ENCODE measurements at places on chromosomes 2 and 18. TPM values are rescaled to one million over a fixed set of nuclear protein-coding genes. Genes with fewer than 3 reads are reported as not detected.

DNA sequence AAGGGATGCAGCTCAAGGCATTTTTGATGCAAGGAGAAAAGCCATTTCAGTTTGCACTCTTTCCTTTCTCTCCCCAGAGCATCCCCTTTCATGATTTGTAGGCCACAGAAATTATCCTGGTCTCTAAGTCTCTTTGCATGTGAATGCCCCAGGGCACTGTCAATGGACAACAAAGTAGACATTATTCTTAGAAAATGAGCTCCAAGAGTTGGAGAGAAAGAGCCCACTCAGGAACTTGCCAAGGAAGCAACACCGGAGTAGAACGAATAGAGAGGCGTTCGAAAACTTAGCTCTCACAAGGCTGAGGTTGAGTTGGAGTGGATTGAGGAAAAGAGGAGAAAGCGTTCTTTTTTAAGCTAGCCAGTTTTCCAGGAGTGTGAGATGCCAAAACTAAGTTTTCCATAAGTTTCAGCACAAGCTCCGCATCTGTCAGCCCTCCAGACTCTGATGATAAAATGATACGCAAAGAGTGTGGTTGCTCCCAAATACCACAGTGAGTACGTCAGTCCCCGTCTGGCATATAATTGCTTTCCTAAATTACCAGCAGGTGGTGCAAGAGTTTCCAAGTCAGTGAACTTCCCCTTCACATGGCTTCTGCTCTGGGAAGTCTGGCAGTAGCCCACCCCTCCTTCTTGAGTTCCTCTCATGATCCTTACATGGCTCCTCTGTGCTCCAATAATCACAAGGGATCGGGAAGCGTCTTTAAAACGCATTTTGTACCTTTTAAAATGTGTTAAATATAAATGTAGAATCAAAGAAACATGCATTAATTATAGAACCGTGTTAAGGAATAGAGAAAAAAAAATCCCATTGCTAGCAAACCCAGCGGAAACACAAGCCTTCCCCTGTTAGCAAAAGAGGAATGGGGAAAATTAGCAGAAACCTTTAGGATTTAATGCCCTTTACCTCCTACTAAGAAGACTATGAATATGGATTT lies 1060.6 kb upstream of the FANCL start:
- ATAC-seq = peak; percentile 73

- ATAC-seq = no peak
Observed at GRCh38 chr2:66525606-66526005, 90.7 kb downstream of the MEIS1 start.

DNA sequence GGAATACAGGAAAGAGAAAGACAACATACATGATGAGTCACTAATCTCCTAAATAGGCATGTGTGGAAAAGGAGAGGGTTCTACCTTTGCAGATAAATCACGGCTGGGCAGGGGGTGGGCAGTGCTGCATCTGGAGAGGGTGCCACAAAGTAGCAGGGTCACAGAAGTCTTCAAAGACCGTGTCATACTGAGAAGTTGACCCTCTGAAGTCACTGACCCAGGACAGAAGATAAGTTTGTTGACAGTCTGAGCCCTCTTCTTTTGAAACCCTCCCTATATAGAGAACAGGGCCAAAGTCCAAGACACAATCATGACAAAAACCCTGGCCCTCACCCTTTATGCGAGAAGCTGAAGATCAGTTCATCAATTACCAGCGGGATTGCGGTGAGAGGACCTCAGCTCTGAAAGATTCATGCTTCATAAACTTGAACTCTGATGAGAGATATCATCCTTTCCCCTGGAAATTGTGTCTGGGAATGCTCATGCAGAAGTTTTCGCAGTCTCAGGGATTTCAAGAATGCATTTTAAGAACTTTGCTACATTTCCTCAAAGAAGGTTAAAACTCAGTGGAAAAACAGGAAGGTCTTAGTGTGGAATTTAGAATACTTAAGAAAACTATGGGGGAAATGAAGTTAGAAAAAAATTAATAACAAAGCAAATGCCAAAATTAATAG lies 129.5 kb downstream of the FAM124B start:
- no peak for ATAC-seq

GRCh38 chr18:28152754-28153153 lies 24.2 kb downstream of the CDH2 start:
- ATAC-seq = no peak

GRCh38 chr2:176199902-176200301 lies 11.4 kb downstream of the HOXD1 start:
- ATAC-seq = no peak

Gene KCNG3
- 0.27 TPM for total RNA-seq

DNA sequence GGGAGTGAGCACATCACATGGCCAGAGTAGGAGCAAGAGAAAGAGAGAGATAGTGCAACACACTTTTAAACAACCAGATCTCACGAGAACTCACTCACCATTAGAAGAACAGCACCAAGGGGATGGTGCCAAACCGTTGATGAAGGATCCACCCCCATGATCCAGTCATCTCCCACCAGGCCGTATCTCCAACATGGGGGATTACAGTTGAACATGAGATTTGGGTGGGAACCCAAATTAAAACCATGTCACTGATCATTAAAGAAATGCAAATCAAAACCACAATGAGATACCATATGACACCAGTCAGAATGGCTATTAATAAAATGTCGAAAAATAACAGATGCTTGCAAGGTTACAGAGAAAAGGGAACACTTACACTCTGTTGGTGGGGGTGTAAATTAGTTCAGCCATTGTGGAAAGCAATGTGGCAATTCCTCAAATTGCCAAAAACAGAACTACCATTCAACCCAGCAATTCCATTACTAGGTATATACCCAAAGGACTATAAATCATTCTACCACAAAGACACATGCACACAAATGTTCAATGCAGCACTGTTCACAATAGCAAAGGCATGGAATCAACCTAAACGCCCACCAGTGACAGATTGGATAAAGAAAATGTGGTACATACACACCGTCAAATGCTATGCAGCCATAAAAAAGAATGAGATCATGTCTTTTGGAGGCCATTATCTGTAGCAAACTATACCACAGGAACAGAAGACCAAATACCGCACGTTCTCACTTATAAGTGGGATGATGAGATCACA lies 137.1 kb downstream of the COL6A3 start:
- no peak for ATAC-seq

Gene GREB1
- total RNA-seq = 8.8 TPM

- ATAC-seq = no peak
Observed at GRCh38 chr2:36277146-36277808, 78.3 kb upstream of the CRIM1 start.

- ATAC-seq = no peak
Observed at GRCh38 chr2:229851870-229852269, 69.9 kb downstream of the TRIP12 start.

DNA sequence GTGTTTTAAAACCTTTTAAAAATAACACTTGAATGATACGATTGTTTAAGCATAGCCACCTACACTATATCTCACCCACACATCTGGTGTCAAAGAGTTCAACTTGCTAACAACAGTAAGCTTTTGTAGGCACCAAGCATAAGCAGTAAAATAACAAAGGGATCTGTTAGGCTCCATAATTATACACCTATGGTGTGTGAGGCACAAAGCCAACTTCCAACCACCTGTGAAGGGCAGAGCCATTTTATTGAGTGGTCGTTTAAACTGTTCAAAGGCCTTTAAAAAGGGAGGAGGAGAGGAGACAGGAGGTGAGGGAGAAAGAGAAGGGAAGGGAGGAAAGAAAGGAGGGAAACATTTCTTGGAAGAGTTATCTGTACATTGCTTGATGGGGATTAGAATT lies 27.9 kb downstream of the NEMP2 start:
- ATAC-seq = no peak

Gene ABCB11
- total RNA-seq = 0.13 TPM

GRCh38 chr2:118766871-118767270 lies 80.6 kb downstream of the EN1 start:
- ATAC-seq = no peak

- no peak for ATAC-seq
Observed at GRCh38 chr18:55250768-55251173, 291.5 kb upstream of the CCDC68 start.

Gene TAF1B
- 9.5 TPM for total RNA-seq

Gene MROH2A
- total RNA-seq = not detected

Gene GMPPA
- 13.9 TPM for total RNA-seq

DNA sequence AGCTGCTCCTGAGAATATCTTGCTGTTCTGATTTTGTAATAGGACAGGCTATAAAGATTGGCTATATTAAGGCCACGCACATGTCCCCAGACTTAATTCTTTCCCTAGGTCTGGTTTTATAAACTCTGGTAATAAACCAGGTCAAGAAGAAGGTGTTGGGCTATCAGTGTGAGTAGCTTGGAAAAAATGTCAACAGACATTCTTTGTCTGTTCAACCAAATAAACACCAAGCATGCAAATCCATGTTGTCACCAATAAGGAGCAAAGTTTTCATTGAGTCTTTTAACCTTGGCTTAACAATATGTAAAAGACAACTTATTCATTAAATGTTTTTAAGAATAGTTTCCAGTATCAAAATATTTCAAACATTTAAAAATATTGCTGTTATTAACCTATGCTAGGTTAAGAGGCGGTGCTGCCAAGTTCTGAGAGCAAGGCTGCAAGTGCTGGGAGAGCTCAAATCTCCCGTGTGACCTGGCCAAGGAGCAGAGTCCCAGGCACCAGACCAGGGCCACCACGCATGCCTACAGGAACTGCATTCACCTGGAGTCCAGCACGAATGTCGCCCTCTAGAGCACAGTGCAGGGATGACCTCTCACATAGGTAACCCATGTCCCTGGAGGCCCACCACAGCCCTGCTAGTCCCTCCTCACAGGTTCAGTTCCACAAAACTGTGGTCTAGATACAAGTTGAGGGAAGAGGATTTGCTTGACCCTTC lies 120.5 kb upstream of the POU3F3 start:
- no peak for ATAC-seq

- no peak for ATAC-seq
Observed at GRCh38 chr2:109057686-109058085, 68.7 kb upstream of the EDAR start.

DNA sequence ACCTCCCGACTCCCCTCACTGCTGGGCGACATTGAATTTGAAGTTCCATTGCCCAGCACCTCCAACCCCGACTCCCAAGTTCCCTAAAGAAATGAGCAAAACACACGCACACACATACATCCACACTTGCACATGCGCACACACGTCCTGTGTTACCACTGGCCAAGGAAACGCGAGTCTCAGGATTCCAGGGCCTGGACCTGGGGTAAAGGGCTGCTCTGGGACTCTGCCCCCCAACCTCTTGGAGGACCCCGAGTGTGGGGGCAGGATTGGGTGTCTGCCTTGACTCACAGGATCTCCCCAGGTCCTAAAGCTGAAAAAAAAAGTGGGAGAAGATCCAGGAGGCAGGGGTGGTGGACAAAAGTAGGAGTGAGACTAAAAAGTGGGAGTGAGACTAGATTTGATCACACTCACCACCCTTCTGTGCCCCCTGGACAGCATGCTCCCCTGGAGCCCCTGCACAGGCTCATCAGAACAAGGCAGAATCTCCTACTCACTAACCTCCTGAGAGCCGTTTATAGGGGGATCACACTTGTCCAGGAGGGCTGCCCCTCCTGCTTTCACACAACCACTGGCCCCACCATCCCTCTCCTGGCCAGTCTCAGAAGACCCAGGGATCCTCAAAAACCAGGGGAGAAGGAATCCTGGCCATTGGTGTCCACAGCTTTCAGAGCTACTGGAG lies 202.2 kb downstream of the TNS1 start:
- ATAC-seq = no peak

GRCh38 chr2:96103187-96103601 lies 13.2 kb downstream of the ADRA2B start:
- no peak for ATAC-seq

GRCh38 chr2:10331702-10332401 lies 29.1 kb downstream of the HPCAL1 start:
- ATAC-seq = peak; percentile 46

- ATAC-seq = no peak
Observed at GRCh38 chr2:158656492-158657229, 138.5 kb upstream of the DAPL1 start.

Gene ANKRD23
- total RNA-seq = 4.0 TPM

GRCh38 chr18:2707551-2708168 lies 52.1 kb downstream of the SMCHD1 start:
- no peak for ATAC-seq

DNA sequence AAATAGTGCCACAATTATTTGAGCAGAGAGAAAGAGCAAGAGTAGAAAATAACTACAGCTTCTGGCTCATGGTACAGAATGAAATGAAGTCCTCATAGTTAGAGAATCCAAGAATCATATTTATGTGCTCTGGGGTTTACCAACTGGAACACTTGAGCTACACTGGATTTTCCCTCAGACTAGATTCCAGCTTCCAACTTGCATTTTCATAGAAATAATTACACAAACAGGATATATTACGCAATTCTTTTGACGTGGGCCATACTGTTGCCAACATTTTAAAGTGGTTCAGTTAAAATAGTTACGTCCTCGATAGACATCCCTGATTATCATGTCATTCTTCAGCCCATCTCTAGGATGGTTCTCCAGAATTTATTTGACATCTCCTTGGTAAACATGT lies 129.2 kb downstream of the ETAA1 start:
- peak; percentile 77 for ATAC-seq

GRCh38 chr2:240967681-240968621 lies 30.5 kb upstream of the SNED1 start:
- no peak for ATAC-seq

DNA sequence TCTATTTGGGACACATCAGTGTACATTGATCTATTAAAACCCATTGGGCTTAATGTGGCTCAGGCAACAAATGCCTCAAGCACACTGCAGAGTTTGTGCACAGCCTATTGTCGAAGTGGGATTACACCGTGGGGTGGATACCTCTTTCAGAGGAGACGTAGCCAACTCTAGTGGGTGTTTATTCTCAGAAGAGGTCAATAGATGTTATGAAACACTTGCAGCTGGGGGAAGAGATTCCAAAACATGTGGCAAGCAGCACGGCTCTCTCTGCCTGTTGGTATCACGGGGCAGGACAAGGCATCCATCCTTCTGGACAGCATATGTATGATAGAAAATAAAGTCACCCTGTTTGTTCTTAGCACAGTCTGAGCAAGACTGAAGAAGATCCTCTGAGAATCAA lies 121.4 kb upstream of the COPS8 start:
- ATAC-seq = peak; percentile 76

GRCh38 chr2:56133441-56133840 lies 50.3 kb upstream of the CCDC85A start:
- no peak for ATAC-seq

- no peak for ATAC-seq
Observed at GRCh38 chr2:228613133-228613850, 431.8 kb upstream of the SPHKAP start.
